ENCODE measurements at places on chromosomes 1 and 21.

DNA sequence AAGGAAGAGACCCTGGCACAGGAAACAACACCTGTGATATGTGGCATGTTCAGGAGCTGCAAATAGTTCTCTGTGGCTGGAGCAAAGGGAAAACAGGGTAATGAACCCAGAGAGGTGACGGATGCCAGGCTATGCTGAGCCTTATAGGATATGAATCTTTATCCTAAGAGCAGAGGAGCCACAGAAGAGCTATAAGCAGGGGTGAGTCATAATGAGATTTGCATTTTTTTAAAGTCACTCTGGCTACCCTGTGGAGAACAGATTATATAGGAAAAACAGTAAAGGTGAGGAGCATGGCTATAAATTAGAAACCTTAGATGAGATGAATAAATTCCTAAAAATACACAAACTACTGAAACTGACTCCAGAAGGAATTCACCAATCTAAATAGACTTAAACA is 12.8 kb upstream of the MPL start:
- no peak for DNase-seq

- no peak for DNase-seq
Measured at GRCh38 chr1:166166329-166166697, 488 bp downstream of the FAM78B start.

DNA sequence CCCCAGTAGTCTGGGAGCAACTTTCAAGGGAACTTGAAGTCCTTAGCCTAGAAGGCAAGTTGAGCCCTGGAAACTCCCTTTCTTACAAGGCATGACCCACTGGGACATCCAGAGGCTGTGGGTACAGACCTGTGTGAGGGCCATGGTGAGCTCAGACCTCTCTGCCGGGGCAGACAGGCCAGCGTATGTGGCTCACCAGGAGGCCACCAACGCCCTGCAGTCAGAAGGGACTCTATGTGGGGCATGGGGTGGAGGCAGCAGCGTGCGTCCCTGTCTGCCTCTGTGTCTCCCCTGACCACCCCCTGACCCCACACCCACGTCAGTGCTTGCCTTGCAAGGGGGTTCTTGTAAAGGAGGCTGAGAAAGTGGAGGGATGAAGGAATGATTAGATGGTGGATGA is 10.8 kb downstream of the COQ8A start:
- DNase-seq, result no peak

DNA sequence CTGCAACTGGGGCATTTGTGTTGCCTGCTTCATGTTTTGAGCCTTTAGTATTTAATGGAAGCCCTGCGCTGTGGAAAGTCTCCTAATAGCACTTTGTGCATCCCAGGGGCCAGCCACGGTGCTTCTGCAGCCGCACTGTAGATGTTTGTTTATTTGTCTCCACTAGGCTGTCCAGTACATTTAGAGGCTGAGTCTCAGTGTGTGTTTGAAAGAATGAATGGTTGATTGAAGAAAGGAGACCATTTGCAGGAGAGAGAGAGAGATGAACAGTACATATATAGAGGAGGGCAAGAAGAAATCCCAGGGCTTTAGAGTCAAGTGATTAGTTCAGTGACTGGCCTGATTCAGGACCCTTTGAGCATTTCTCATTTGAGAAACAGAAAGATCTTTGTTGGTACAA is 33.9 kb downstream of the MPZL1 start:
- no peak for DNase-seq

DNA sequence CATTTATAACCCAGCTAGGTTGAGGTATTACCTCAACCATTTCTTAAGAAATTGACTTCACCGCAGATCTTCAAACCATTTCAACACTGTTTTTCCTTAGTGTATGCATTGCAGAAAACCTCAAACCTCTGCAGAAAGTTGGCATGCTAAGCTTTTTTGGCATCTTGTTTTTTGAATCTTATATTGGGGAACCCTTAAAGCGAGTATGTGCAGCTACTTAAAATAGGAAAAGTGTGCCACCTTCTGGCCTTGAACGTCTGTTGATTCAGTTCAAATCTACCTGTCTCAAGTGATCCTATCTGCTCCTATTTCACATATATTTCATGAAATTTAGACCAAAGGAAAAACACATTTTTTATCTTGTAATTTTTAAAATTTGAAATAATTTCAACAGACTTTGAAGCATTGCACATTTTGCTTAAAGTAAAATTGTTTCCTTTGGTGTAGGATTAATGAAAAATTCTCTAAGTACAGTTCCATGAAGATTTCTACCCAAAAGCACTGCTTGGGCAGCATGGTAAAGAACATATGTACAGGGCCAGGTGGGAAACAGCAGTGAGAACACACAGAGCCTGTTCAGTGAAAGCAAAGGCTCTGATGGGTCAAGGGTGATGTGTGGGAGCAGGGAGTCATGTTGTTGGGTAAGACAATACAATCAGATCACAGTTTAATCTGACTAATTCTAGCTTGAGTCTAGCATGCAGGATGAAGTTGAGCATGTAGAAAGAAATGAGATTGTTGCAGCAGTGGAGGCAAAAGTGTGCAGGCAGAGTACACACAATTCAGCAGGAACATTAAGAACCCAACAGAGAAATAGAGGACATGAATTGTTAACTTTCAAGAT is 17.2 kb downstream of the HENMT1 start:
- DNase-seq, result peak; percentile 67

DNA sequence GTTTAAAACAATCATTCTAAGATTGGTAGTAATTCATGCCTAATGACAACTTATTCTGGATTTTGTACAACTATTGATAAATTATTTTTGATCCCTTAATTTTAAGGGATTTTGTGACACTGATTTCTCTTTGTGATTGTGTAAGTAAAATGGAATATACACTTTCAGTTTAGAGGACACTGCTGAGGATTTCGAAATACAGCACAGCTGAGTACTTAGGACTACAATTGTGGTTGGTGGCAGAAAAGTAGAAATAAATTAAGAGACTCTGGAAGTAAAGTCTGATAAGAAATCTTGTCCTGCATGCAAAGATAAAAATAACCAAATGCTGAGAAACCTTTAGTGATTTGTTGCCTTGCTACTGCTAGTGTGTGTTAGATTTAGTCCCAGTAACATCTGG is 40.0 kb downstream of the TYW3 start:
- no peak for DNase-seq

DNA sequence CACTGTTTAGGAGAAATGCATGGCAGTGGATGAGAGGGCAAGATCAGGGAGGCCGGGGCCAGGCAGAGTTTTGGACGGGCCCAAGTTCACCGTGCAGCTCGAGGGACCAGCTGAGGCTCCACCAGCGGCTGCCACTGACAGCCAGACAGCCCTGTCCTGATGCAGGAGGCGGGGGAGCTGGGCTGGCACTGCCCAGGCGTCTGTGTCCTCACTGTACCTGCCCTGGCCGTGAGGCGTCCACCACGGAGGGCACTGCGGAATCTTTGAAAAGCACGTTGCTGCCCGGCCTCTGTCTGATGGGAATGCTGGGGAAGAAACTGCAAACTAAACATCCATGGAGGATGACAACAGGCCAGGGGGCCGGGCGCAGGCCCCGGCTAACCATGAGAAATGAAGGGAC is 35.5 kb downstream of the VPS26C start:
- DNase-seq, result no peak

GRCh38 chr1:109826930-109827349 is 63.2 kb upstream of the EPS8L3 start:
- no peak for DNase-seq

- DNase-seq, result no peak
Measured at GRCh38 chr21:31977816-31978215, 105.0 kb downstream of the HUNK start.

DNA sequence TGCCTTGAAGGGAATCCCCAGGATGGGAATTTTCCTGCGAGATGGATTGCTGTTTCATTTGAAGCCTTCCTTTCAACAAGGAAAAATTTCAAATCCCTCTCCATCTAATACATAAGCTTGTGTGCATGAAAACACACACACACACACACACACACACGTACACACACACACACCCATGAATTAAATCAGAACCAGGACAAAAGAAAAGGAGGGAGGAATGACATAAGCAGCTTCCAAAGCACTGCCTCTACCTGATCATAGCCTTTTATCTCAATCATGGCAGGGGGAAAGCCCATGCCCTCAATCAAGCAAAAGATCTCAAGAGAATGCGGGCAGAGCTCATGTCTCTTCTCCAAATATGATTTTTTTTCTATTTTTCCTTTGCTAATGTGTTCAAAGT is 139.7 kb downstream of the SLC44A5 start:
- DNase-seq, result no peak

DNA sequence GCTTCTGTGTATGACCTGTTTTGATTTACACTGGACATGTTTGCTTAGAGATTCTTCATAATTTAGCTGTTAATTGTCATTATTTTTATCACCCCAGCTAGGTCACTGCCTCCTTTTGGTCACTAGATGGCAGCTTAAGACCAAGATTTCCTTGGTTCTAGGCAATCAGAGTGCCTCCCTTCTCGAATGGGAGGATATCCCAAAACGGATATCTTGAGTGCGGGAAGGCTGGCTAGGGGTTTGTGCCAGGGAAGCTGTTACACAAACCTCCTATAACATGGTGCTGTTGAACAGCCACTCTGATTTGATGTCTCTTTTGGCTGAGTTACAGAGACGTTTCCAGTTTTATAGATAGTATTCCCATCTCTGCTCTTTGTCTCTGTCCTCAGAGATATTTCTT is 283.5 kb downstream of the S1PR1 start:
- peak; percentile 32 for DNase-seq
